ENCODE measurements at places on chromosomes 1 and 21.
A peak's percentile ranks its signal among the peaks of the same experiment; 100 is the strongest.

- DNase-seq, result no peak
These were observed 228.7 kb downstream of the SMYD3 start for GRCh38 chr1:246278371-246278770.

- no peak for DNase-seq
These were observed 14.3 kb upstream of the BLACAT1 start for GRCh38 chr1:205470131-205470530.

- DNase-seq, result no peak
These were observed 727.8 kb upstream of the ADAMTS5 start for GRCh38 chr21:27694667-27695066.

DNA sequence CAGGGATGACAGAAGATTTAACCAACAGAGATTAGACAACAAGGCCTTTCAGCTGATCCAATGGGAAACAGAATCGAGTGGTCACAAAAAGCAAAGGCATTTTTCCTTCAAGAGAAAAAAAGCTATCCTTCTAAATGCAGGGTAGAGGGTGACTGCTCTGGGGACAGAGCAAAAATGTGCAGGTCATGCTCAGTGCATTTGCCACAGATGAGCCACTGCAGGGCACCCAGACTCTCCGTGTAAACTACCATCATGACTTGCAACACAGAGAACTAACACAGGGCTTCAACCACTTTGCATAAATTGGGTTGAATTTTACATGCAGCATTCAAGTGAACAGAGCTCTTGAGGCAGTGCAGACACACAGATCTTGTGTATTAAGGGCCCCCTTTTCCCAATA, 56.8 kb downstream of the PRKAB2 start:
- no peak for DNase-seq

DNA sequence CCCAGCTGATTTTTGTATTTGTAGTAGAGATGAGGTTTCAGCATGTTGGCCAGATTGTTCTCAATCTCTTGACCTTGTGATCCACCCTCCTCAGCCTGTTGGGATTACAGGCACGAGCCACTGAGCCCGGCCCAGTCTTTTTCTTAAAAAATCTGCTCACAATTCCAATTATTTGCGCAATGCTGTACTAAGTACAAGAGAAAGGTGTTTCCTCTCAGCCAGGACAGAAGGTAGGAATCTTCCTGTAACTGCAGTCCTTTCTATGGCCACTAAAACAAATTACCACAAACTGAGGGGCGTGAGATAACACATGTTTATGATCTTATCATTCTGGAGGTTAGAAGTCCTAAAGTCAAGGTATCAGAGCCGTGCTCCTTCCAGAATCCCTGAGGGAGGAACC, 6.9 kb upstream of the CBR3 start:
- no peak for DNase-seq

DNA sequence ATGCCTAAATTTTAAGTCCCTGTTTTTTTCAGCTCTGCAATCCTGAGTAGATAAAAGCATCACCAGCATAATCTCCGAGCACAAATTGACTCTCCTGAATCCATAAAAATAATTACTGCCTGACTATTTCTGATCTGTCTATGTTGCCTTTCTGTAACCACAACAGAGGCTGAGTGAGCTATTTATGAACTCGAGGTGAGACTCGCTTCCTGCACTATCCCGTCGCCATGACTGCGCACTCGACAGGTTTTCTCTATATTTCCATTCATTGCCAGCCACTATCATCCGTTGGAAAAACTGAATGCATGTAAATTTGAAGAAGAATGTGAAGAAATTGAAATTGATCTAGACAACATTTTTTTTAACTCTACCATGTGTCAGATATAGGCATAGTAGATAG, 897.2 kb downstream of the ADGRL2 start:
- DNase-seq, result no peak

DNA sequence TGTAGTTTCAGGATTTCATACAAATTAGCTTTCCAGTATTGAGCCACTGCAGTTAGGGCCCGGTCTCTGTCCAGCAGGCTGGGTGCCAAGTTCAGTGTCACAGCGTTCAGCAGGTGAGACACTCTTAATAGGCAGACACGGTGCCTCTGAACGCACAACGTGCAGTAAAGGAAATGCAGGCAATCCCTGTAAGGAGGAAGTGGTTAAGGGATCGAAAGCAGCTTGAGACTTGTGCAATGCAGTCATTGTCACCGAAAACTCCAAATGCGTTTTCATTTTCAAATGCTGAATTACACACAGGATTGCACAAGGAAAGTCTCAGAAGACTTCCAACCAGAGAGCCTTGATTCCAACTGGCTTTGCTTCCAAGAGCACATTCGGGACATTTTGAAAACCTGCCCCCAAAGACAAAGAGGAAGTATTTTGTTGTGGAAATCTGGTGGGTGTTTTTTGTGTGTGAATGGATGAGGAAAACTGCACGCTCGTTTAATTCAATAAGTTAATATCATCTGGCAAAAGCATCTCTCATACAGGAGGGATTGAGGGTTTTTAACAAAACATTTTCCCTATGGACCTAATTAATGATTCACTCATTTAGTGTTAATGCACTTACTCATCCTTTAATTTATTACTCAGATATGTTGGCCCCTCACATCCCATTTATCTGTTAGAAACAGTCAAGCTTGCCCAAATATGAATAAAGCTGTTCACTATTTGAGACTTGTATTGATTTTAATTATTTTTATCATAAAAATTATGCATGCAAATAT, 61.6 kb downstream of the PTGS2 start:
- DNase-seq, result peak; percentile 35

GRCh38 chr1:245310571-245311531, 156.1 kb downstream of the KIF26B start:
- no peak for DNase-seq

GRCh38 chr1:194950584-194950983, 1657.7 kb downstream of the KCNT2 start:
- peak; percentile 49 for DNase-seq

DNA sequence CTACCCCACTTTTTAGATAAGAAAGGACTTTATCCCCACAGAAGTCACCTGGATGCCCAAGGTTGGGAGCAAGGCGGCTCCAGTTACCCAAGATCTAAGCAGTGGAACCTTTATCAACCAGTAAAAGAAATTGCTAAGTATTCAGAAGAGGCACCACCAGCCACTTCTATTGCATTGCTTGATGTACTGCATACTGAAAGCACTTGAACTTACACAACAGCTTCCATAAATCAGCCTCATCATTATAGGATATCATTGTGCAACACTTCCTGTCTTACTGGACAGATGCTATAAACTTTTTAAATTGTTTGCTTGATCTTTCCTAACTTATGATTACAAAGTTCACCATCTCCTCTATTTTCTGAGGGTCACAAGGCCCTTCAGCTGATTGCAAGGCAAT, 642.7 kb upstream of the CXADR start:
- DNase-seq, result peak; percentile 10

Measured in HS-5 (cell line).